ENCODE measurements at places on chromosomes 13 and 19. TPM values are rescaled to one million over a fixed set of nuclear protein-coding genes. Genes with fewer than 3 reads are reported as not detected.

TMC4 gene
- 1.6 TPM for total RNA-seq

GRCh38 chr13:51416107-51416506 lies 36.7 kb downstream of the INTS6 start:
- no peak for DNase-seq

DNA sequence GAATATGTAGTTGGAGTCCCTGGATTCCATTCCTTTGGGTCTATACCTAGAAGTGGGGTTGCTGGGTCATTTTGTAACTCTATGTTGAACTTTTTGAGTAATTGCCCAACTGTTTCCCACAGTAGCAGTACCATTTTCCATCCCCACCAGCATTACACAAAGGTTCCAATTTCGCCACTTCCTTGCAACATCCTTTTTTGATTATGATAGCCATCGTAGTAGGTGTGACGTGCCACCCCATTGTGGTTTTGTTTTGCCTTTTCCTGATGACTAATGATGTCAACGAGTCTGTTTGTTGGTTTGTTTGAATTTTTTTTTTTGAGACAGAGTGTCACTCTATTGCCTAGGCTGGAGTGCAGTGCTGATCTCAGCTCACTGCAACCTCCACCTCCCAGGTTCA lies 3.3 kb upstream of the PEX11G start:
- no peak for DNase-seq

THSD1 gene
- 4.9 TPM for total RNA-seq

DNA sequence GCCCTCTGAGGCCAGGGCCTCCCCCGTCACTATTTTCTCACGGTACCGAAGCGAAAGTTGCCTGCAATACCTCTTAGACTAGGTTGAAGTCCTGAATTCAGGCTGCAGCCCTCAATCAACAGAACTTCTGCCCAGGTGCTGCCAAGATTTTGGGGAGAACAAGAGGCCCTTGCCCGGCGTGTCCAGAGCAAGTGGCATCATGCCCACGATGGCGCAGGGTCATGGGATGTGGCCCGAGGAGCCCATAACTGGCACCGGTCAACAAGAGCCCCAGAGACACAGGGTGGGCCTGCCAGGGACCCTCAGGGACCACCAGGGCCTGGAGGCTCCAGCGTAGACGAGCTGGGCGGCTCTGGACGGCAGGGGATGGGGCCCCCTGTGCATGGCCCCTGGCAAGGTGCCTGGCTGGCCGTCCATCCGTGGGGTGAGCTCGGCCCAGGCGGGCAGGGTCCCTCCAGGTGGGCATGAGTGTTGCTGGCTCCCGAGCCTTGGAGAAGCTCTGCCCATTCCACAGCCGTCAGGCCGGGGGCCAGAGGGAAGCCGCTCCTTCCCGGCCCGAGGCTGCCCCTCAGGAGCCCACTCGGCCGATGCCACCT lies 45.1 kb downstream of the GAS6 start:
- no peak for DNase-seq

OR10H1 gene
- total RNA-seq, result not detected

TGFBR3L gene
- total RNA-seq, result 0.62 TPM

DNA sequence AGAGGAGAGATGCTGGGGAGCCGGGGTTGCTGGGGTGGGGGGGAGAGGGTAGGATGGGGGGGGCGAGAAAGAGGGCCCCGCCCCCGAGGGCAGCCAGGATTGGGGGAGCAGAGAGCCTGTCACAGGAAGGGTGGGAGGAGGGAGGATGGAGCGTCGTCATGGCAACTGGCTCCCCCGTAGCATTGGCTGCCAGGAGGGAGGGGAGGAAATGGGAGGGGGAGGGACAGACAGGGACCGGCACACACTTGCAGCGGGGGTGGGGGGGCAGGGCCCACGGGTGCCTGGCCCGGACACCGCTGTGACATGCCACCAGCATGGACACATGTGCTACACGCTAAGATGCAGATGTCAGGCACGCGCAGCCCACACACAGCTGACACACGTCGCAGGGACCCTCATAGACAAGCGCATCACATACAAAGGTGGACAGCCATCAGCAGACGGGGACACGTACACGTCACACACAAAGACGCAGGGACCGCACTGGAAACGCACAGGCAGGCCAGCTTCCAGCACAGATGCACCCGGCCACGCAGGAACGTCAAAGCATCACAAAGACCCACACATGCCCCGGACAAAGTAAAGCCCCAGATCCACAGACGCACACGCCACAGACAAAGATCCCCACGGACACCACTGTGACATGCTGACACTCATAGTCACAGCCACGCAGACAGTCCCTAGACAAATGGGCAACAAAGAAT lies at the start of gene LMTK3:
Gene LMTK3 (minus strand): TSS at position 36 of the 704 bp plus-strand sequence. CDS start 259 bp downstream, outside the sequence.
- no peak for DNase-seq

GRCh38 chr13:45833242-45833641 lies 18.3 kb downstream of the SIAH3 start:
- no peak for DNase-seq

CD209 gene
- total RNA-seq, result 1.1 TPM

GRCh38 chr13:54705738-54706137 lies 1677.1 kb downstream of the OLFM4 start:
- no peak for DNase-seq

DNA sequence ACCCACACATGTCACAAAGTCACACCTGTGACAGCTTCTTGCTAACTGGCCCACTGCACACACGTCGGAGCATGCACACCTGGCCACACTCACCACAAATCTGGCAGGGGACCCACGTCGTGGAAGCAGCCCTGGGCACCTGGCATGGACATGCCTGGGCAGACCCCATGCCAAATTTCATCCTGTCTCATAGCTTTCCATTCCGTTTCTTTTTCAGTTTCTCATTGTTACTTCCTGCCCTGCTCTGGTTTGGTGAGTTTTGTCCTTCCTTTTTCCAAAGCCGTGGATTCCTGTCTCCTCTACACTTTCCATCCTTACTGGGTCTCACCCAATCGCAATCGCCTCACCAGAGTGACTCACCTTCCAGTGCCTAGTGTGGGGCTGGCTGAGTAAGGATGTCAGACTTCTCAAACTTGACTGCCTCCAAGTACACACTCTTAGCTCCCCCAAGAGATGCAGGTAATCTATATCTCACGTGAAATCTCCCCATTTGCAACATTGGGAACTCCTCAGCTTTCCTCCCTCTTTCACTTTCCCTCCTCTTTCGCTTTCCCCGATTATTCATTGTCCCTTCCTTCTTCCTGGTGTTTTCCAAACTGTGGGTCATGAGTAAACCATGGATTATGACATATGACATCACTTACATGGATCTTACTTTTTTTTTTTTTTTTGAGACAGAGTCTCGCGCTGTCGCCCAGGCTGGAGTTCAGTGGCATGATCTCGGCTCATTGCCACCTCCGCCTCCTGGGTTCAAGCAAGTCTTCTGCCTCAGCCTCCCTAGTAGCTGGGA lies 1.6 kb upstream of the BBC3 start:
- DNase-seq, result no peak

ZNF726 gene
- not detected for total RNA-seq

GRCh38 chr13:37539170-37539569 lies 59.4 kb downstream of the POSTN start:
- DNase-seq, result no peak

- DNase-seq, result no peak
Observed at GRCh38 chr19:33052352-33052972, 12.2 kb downstream of the RHPN2 start.

DNA sequence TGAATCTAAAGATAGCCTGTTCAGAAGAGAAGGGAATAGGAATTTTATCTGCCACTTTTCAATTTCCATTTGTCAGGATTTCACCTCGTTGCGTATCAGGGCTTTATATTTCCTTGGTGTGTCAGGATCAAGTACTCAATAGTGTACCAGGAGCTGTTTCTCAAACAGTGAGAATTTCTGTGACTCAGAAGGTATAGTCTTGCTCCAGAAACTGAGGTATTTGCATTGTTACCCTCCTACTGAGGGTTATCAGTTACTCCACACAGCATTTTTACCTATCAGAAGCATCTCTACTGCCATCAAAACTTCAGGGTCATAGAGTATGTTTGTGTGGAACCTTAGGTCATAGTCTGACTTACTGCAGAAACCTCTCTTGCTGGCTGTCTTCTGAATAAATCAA lies 271.7 kb upstream of the EDNRB start:
- DNase-seq, result no peak

ZNF792 gene
- 3.5 TPM for total RNA-seq

DNA sequence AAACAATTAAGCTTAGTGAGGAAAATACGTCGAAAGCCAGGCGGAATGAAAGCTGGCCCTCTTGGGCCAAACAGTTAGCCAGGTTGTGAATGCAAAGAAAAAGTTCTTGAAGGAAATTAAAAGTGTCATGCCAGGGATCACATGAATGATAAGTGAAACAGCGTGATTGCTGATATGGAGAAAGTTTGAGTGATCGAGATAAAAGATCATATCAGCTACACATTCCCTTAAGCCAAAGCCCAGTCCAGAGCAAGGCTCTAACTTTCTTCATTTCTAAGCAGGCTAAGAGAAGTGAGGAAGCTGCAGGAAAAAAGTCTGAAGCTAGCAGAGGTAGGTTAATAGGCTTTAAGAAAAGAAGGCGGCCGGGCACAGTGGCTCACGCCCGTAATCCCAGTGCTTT lies 254.0 kb downstream of the EFNB2 start:
- DNase-seq, result no peak

GRCh38 chr13:81116461-81117282 lies 775.7 kb upstream of the SPRY2 start:
- peak; percentile 47 for DNase-seq

DNA sequence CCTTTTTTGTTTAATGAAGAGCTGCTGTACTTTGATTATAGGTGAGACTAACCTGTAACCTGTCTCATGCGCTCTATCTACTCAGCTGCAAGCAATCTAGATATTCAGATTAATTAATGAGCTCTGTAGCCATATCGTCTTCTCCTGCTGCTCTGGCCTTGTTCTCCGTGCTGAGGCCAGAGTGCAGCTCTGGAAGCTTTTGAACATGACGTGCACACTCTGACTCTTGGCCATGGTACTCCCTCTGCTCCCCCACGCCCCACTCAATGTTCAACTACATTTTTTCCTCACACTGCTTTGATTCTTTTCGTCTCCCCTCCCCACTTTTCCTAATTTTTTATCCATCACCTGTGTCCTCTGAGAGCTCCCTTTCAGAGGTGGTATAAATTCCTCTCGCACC lies 751.8 kb downstream of the FGF9 start:
- DNase-seq, result no peak

MIA gene
- total RNA-seq, result not detected

TMEM259 gene
- total RNA-seq, result 150 TPM

- DNase-seq, result no peak
Observed at GRCh38 chr13:106433066-106433465, 102.4 kb downstream of the EFNB2 start.

DNA sequence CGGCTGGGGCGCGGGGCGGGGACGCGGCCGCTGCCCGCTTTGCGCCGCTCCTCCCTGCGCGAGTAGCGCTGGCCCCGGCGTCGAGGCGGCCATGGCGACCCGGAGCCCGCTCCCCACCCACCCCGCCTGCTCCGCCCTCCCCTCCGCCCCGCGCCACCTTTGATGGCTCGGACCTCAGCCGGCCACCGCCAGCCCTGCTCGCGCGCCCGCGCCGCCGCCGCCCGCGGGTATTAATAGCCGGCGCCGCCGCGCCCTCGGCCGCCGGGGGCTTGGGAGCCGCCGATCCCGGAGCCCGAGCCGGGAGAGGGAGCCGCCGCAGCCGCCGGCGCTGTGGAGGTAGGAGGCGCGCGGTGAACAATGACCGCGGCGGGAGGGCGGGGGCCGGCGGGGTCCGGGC lies 261 bp downstream of the FARP1 start:
- no peak for DNase-seq
